ENCODE measurements at places on chromosomes 3 and 15.

DNA sequence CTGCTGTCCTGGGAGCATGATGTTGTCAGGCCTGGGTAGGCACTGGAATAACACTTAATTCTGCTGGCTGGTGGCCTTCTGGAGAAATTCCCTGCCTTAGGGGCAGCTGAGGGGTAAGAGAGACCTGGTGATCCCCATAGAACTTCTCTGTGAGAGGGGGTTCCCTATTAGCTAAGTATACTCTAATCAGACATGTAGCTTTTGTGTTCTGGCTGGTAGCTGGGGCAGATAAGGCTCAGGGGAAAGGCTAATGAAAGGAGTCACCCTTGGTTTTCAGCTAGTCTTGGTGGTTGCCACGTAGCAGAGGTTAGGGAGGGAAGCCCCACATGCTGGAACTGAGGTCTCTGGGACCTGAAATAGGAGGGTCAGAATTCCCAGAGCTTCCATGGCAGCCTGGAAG is 952 bp upstream of the HDDC3 start:
- DNase-seq = no peak

GRCh38 chr3:12921736-12922135 is 80.4 kb upstream of the RPL32 start:
- DNase-seq = no peak

GRCh38 chr15:87741350-87741749 is 515.2 kb downstream of the NTRK3 start:
- DNase-seq = no peak

DNA sequence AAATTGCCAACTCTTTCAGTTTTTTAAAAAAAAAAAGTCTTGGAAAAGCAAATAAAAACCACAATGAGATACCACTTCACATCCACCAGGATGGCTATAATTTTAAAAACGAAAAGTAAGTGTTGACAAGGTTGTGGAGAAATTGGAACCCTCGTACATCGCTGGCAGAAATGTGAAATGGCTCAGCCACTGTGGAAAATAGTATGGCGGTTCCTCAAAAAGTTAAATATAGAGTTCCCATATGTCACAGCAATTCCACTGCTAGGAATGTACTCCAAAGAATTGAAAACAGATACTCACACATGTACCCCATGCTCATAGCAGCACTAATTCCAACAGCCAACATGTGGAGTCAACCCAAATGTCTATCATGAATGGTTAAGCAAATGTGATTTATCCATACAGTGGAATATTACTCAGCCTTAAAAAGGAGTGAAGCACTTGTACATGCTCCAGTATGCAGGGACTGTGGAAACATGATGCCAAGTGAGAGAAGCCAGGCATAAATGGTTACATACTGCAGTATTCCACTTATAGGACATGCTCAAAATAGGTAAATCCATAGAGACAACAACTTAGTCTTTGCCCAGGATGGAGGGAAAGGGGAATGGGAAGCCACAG is 73.8 kb upstream of the PCSK6 start:
- no peak for DNase-seq

- no peak for DNase-seq
Measured at GRCh38 chr3:129106866-129107565, 14.6 kb downstream of the RAB43 start.
